ENCODE measurements at places on chromosomes 5 and 9.

DNA sequence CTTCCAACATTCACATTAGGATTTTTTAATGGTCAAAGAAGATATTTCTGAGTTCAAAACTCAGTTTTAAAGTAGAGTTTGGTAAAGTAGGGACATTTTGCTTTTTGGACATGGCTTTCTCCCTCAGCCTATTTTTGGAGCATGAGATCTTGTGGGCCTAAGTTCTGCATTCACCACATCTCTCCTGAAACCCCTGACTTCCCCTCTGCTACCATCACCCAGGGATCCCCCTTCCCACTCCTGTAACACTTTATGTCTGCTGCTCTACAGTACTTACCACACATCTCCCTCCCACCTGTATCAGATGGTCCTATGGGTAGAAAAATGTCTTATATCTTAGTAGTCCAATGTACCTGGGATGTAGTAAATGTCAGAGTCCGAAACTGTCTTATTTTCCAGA lies 48.2 kb upstream of the JAK2 start:
- DNase-seq, result no peak

DNA sequence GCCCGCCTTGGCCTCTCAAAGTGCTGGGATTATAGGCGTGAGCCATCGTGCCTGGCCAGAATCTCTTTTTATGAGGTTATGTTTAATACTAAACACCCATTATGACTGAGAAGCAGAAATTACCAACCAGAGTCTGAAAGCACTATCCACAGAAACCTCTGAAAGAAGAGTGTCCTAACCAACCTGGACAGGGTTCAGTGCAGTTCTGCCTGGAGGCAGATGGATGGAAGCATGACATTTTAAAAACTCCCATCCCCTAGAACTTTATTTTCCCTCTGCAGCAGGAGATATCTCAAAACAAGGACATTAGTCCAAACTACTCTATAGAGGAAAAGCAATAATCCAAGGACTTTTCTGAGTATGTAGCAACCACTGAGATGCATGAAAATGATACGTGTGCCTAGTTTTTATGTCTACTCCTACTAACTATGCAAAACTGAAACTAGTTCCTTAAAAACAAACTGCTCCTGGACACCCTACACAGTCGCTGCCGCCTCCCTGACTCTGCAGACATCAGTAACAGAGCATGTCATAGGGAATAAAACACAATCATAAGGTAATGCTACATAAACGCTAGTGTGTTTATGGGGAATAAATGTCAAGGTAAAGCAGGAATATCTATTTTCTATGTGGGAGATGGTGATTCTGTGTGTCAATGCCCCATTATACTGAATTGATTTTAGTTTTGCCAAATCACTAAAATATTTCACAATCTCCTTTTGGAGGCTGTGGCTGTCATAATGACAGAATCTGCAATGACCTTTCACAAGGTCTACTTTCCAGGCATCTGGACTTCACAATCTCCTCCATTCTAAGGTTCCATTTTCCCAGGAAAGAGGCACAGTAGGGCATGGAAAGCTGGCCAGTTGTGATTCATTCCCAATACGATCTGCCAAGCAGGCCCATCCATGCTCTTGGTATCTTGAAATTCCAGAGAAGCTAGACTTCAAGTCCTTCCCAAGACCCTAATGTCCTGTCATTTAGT lies 122.8 kb downstream of the SIL1 start:
- DNase-seq, result no peak

DNA sequence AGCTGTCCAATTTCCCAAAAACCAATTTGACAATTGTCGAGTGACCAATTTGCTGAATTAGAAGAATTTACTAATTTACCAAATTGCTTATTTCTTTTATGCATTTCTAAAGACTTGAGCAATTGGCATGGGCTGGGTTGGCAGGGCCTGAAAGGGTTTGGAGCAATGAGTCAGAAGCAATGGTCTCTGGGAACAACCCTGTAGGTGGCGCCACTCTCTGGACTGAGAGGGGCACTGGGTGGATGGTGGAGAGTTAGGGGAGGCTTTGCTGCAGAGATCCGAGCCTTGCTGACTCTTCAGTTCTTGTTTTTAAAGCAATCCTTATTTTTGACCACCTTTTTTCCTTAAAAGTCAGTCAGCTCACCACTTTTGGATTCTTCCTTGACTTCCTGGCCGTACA lies 71.5 kb upstream of the RPS23 start:
- no peak for DNase-seq

- no peak for DNase-seq
Measured at GRCh38 chr5:95142145-95142544, 142.7 kb downstream of the MCTP1 start.

DNA sequence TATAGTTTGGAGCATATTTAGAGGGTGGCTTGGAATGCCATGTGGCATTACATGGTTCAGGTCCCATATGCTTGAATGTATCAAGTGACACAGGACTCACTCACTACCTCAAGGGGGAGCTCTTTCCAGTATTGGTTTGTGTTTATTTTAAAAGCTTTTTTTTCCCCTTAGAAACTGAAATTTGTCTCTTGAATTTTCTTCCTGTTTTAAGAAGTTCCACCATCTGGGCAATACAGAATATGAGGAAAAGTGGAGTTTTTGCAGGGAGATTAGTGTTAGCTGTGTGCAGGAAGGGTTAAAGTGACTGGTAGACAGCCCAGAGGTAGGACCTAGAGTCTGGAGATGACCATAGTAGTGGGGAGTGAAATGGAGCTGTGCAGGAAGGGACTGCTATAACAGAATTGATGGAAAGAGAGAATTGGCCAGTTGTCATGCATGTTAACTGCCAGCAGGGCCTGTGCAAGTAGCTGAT lies 36.6 kb downstream of the CTNNA1 start:
- DNase-seq, result no peak
